ENCODE measurements at places on chromosomes 2 and 18.
A peak's percentile ranks its signal among the peaks of the same experiment; 100 is the strongest.

DNA sequence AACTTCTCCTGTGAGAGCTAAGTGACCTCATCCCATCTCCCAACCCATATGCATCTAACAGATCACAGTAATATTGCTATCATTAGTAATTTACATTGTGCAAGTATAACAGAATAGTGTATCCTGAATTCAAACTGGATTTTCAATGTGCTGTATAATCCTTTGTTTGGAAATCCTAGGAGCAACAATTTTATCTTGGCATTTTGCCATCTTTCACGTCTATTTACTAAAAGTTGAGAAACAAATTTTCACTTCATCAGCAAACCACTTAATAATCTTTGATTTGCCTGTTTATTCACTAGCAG, 3.8 kb downstream of the HNRNPLL start:
- no peak for DNase-seq

DNA sequence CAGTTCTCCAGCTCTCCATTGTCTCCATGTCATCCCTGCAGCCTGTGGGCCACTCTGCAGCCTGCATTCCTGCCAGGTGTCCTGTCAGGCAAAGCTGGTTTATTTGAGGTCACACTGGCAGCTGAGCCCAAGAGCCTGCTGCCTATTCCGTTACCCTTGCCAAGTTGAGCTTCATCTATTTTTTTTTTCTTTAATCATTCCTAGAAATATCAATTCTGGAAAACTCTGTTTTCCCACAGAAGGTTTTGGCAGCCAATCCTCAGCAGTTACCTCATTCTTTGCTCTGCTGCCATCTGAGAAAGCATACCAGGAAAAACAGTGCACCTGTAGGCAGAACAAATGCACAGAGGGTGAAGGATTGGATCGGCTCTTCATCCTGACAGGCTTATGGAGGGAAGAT, 411.0 kb upstream of the ACVR2A start:
- no peak for DNase-seq

GRCh38 chr18:79926715-79927606, 24.5 kb downstream of the SLC66A2 start:
- DNase-seq: no peak

DNA sequence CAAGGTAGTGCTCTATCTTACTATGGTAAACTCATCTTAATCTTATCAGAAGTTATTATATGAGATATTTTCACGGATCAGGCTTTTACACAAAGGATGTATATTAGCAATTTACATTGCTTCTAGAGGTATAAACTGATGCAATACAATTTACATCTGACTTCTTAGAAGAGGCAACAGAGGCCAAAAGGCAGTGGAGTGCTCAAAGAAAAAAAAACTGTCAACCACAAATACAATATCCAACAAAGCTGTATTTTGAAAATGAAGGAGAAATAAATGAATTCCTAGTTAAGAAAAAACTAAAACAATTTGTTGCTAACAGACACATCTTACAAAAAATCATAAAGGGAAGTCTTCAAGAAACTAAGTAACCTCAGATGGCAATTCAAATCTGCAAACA, 1031.5 kb upstream of the CNTNAP5 start:
- DNase-seq: no peak

DNA sequence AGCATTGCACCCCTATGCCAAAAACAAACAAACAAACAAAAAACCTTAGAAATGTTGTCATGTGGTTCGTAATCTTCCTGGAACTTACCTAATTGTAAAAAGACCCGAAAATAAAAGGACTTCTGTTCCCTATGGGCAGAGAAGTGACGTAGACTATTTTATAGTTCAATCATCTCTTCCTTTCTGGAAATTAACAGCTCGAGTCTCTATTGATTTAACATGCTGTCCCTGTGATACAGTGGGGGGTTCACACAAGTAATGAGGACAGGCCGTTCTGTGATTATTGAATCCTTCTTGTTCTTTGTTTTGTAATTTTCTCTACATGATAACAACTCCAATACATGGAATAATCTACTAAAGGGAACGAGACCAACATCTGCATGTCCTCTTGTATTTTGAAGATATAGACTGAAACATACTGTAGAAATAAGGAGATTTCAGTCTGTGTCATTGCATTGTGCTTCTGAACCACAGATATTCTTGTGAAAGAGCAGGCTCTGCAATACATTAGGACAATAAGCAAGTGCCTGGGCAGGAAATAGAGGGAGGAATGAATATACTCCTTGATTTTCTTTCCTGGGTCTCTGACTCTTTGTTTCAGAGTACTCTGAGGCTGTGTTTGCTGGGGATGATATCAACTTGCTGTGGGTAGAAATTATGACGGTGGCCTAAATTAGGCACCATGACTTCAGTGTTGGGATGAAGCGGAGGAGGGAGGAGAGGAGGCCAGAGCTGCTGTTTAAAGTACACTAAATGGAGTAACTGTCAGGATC, 65.7 kb upstream of the PPM1B start:
- no peak for DNase-seq

DNA sequence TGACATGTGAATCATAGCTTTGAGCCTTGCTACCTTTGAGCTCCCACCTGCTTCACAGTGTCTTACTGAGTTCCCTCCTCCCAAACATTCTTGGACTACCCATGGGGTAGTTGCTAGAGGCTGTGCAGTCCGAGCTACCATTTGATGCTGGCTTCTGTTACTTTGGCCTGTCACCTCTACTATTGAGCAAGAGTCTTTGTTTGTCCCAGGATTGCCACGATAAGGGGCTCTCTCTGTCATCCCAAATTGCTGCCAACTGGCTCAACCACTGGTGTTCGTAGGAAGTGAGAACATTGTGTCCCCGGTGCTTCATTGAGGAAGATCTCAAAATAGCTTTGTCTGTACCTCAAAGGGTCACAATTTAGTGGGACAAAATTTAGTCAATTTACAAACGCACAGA, 59.1 kb upstream of the PAX8 start:
- DNase-seq: no peak

DNA sequence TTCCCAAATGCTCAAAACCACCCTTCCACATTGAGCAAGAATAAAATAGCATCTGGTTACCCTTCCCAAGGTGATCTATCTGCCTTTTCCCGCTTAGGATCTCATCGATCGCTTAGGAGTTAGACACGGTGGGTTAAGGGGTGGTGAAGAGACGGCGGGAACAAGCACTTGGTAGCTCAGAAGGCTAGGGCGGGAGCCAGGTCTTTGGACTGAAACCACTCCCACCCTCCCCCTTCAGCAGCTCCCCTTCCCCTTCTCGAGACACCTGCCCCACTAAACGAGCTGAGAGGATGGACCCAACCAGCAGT, 513 bp downstream of the THOC1 start:
- no peak for DNase-seq

DNA sequence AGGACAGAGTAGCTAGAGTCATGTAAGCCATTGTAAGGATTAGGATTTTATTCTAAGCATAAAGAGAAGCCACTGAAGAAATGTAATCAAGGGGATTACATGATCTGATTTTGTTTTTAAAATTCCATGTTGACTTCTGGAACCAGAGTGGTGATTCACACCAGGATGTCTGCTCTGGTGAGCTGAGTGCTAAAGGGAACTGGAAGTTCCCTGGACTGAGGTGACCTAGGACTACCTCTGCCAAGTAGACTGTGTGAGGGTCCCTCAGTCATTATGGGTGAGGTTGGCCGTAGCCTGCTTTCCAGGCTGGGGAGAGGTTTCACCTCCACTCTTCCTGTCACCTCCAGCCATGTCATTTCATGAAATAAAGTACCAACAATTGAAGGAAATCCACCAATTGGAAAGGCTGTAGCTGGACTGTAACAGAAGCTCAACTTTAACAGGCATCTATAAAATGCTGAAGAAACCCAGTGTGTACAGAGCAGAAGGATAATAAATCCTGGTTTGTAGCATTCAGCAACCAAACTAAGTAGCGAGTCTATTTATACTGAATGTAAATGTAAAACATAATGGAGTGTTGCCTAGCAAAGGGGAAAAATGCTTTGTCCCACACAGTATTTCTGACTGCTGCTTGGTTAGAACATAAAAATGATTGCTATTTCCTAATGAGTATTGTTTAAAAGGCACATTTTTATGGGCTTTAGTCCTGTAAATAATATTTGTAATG, 507.4 kb upstream of the PKDCC start:
- no peak for DNase-seq

DNA sequence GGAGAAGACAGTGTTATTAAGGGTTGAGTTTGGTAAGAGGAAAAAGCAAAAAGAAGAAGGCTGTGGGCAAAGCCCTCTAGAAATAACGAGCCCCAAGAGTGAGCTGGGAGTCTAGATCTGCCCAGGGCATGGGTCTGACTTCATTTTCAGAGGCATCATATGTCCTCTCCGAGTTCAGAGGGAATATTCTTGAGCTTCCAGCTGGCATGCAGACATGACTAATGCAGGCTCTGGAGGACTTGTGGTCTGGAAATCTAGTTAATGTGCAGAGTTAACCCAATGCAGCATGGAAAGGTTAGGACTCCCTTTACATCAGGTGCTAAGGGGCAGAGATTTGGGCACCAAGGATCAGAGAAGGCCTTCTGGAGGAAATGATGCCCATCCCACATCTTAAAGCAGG, 7.3 kb downstream of the ACMSD start:
- no peak for DNase-seq

- no peak for DNase-seq
These were observed 36.4 kb downstream of the SCN1A start for GRCh38 chr2:166091439-166091838.

- no peak for DNase-seq
These were observed 67.2 kb downstream of the CUL3 start for GRCh38 chr2:224517963-224518362.

DNA sequence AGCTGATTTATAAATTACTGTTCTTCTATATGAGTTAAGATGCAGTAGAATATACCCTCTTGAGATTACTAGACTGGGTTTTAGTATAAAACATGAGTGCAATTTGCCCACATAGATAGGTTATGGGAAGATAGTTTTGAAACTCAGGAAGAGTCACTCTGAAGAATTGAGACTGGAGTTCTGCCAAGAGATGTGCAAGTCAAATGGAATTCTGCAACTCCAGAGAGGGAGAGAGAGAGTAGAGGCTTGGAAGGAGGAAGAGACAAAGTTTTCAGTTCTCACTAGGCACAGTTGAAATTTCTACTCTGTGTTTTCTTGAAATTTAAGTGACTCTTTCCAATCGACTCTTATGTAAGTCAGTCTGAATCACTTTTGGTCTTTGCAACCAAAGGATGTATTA, 878.8 kb downstream of the TSN start:
- DNase-seq: peak; percentile 90

DNA sequence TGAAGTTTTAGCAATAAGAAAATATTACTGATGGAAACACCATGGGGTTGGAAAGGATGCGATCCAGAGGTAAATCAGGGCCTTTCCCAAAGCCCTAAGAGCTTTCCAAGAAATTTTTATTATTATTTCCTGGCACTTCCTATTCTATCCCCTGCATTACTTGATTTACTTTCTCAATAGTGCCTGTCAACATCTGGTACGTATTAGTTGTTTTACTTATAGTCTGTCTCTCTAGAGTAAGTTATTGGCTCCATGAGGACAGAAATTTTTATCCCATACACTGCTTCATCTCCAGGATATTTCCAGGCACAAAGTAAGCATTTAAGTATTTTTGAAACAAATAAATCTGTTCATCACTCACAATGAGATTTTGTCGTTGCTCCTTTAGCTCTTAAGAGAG, 18.1 kb downstream of the PPP4R1 start:
- DNase-seq: peak; percentile 64

GRCh38 chr2:227474410-227474809, 2.5 kb downstream of the AGFG1 start:
- DNase-seq: no peak

DNA sequence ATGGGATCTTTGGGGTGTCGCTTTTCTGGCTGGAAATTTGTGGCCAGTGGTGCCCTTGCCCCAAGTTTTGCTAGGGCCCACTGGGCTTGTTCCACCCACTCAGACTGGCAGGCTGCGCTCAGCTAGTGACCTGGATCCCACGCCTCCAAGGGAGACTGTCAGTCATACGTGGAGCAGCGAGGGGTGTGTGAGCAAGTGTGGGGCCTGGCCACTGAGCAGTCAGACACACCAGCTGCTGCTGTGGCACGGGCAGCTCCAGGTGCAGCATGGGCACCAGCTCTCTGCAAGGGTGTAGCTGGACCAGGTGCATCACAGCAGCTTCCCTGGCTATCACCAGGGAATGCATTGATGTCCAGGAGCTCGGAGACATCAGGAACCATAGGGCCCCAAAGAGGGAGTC, 327.0 kb downstream of the NR4A2 start:
- no peak for DNase-seq

DNA sequence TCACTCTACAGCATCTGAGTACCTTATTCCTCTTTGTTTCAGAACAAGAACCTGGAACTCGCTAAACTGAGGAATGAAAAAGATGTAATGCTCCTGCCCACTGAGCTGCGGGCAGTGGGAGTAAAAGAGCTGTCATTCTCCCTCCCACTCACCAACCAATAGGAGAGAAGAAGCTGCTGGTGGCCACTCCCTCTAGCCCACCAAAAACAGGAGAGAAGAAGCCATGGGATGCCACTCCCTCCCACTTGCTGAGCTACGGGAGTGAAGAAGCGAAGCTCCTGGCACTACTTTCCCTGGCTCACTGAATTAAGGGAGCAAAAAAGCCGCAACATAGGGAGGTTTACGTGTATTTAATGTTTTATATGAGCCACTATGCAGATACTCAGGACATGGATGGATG, 53.7 kb downstream of the RIT2 start:
- DNase-seq: no peak

DNA sequence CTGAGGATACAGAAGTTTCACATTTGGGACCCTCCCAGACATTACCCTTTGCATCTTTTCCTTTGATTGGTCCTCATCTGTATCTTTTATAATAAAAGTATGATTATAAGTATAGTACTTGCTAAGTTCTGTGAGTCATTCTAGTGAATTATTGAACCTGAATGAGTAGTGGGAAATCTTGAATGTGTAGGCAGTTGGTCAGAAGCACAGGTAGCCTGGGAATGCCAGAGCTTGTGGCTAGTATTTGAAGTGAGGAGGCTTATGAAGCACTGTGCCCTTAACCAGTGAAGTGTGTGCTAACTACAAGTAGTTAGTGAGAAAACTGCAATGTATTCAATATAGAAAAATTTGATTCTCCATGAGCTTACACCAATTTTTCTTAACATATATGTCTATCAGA, 257.6 kb downstream of the GRB14 start:
- no peak for DNase-seq

- peak; percentile 52 for DNase-seq
These were observed 43.3 kb downstream of the NFATC1 start for GRCh38 chr18:79438898-79439627.

DNA sequence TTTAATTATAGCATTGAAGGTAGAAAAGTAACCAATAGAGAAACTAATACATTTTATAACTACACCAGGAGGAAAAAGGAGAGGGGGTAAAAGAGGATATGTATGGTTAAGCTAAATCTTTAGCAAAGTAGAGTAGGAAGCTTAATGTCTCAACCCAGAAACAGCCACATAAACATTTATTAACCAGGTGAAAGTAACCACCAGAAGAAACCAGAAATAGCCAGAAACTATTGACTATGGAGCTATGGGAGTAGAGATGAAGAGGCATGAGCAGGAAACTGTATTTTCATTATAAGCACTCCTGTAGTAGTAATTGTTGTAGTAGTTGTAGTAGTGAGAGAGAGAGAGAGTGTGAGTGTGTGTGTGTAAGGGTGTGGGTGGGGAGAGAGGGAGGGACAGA, 617.5 kb upstream of the CHAC2 start:
- DNase-seq: no peak

GRCh38 chr2:48601349-48601748, 16.3 kb upstream of the GTF2A1L start:
- DNase-seq: no peak
